Activated CD4-positive, alpha-beta T cell treated with anti-CD3 and anti-CD28 coated beads, Interleukin-2, Interleukin-6, amounts not matched to agents 100 ng/mL and 50 ng/mL, durations not matched to agents 16 hours and 8 hours (primary cell): ENCODE measurements at places on chromosomes 3 and 15.

DNA sequence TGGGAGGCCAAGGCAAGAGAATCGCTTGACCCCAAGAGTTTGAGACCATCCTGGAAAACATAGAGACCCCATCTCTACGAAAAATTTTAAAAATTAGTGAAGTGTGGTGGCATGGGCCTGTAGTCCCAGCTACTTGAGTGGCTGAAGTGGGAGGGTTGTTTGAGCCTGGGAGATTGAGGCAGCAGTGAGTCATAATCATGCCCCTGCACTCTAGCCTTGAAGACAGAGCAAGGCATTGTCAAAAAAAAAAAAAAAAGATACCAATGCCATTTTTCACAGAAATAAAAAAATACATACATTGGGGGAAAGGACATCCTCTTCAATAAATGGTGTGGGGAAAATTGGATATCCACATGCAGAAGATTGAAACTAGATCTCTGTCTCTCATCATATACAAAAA lies 74.6 kb downstream of the CERS3 start:
- no peak for DNase-seq

GRCh38 chr15:49875392-49875791 lies 243.6 kb downstream of the ATP8B4 start:
- no peak for DNase-seq

DNA sequence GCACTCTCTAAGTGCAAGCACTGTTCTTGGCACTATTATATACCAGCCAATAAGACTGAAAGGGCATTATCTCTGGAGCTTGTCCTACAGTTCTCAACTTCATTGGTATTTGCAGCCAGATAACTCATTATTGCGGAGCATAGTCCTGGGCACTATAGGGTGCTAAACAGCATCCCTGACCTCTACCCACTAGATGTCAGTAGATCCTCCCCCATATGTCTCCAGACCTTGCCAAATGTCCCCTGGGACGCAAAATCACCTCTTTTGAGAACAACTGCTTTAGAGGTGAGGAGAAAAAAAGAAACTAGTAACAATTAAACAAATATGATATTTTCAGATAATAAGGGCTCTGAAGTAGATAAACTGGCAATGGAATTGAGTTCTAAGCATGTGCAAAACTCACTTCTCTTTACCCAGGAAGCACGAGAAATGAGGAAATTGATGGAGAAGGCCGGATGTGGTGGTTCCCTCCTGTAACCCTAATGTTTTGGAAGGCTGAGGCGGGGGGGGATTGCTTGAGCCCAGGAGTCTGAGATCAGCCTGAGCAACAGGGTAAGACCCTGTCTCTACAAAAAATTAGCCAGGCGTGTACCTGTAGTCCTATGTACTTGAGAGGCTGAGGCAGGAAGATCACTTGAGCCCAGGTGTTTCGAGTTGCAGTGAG lies 61.4 kb downstream of the FRMD4B start:
- DNase-seq, result peak; percentile 45

- DNase-seq, result no peak
These were observed 65.0 kb downstream of the SRGAP3 start for GRCh38 chr3:9184461-9184835.

DNA sequence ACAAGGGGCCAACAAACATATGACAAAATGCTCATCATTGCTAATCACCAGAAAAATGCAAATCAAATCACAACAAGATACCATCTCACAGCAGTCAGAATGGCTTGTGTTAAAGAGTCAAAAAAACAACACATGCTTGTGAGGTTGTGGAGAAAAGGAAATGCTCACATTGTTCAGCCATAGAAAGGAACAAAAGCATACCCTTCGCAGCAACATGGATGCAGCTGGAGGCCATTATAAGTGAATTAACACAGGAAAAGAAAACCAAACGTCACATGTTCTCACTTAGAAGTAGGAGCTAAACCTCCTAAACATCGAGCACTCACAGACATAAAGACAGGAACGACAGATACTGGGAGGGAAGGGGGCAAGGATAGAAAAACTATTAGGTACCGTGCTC lies 678.4 kb upstream of the GRM7 start:
- DNase-seq, result no peak

GRCh38 chr3:190385731-190386688 lies 2.0 kb upstream of the CLDN16 start:
- no peak for DNase-seq

- DNase-seq, result no peak
These were observed 159.9 kb upstream of the CMC1 start for GRCh38 chr3:28081533-28081947.

DNA sequence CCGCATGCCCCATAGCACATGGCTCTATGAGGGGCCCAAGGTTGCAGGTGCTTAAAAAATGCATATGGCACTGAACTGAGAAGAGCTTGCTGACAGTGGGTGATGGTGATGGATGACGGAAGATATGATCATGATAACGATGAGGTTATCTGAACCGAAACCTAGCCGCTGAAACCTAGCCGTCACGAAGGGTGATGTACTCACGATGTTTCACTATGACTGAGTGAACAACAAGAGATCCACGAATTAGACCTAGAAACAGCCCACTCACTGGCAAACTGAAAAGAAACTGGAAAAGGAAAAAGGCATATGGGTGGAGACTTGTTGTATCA lies 57.6 kb upstream of the BCL6 start:
- DNase-seq, result peak; percentile 96

GRCh38 chr15:57218826-57219576 lies 157.3 kb upstream of the CGNL1 start:
- no peak for DNase-seq

DNA sequence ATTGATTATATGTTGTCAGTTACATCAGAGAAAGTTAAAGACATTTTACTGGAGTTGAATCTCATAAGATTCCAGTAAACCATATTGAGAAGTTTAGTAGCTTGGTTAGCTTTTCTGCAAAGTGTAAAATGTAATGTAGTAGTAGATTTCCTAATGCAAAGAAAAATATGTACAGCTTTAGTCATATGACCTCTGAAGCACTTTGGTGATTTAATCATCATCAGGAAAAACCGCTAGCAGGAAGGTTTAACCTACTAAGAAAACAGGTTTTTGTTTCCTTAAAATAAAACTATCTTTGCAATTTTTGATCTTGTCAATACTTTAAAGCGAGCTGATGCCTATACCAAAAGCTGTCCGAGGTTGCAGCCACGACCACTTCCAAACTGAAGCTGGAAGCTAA lies 364.6 kb upstream of the ZNF385D start:
- no peak for DNase-seq

DNA sequence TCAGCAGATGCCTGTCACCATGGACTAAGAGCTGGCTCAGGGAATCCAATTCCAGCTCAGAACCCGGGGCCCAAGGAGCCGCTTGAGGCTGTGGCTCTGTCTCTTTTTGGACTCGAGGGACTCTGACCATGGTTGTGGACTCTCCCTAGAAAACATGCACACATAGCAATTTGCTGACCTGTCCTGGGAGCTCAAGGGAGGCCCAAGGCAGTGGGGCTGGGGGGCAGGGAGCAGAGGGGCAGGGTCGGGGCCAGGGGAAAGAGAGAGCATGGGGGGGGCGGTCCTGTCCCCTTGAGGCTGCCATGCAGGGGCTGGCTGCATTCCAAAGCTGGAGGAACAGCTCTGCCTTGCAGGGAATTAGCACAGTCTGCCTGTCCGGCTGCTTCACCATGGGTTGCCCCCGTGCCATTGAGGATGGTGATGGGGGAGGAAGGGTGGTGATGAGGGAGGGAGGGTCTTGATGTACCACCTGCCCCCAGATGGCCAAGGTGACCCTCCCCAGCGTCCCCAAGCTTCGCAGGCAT lies 190.1 kb downstream of the GOLGA6L6 start:
- no peak for DNase-seq

GRCh38 chr3:12437221-12437605 lies 47.1 kb upstream of the TSEN2 start:
- DNase-seq, result no peak

- DNase-seq, result no peak
These were observed 29.4 kb downstream of the NBEAL2 start for GRCh38 chr3:47008851-47009224.

- DNase-seq, result peak; percentile 60
These were observed 24.4 kb upstream of the OCA2 start for GRCh38 chr15:28123408-28124023.

- DNase-seq, result peak; percentile 60
These were observed 29.7 kb downstream of the PLXND1 start for GRCh38 chr3:129576514-129577352.

GRCh38 chr3:87261925-87262324 lies 14.5 kb downstream of the POU1F1 start:
- no peak for DNase-seq

DNA sequence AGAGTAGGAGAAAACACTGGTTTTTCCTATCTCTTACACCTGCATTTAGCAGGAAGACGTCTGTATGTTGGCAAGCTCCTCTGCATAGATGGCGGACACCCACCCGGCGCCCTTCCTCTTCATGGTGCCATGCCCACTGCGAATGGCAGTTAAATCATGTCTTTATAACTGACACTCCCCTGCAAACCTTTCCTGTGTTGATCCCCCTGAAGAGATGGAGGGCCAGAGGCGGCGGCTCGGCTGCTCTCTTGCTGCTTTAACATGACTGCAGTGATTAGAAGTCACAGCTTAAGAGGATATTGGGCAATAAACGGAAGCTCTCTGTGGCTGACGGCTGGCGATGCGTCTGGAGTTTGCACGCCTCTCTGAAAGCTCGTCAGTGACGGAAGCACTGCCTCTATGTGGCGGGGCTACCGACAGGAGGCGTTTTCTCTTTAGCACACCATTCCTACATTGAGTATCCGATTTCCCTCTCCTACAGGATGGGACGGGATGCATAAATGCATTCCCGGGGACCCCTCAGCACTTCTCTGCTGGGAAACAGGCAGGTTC lies 25.5 kb upstream of the SNRPA1 start:
- peak; percentile 87 for DNase-seq

GRCh38 chr3:132268956-132269355 lies 48.3 kb upstream of the ACP3 start:
- DNase-seq, result peak; percentile 6

DNA sequence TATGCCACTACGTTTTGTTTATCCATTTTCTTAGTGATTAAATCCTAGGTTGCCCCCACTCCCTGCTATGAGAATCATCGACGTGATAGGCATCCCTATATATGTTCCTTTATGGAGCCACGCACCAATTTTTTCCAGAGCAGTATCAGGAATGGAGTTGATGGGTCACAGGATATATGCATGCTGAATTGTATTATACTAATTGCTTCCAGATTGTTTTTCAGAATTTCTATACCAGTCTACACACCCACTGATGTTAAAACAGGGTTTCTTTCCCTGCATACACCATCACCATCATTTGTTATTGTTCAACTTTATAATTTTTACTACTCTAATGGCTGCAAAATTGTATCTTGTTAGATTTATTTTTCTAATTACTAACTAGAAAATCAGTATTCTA lies 100.1 kb upstream of the MRPS22 start:
- no peak for DNase-seq

DNA sequence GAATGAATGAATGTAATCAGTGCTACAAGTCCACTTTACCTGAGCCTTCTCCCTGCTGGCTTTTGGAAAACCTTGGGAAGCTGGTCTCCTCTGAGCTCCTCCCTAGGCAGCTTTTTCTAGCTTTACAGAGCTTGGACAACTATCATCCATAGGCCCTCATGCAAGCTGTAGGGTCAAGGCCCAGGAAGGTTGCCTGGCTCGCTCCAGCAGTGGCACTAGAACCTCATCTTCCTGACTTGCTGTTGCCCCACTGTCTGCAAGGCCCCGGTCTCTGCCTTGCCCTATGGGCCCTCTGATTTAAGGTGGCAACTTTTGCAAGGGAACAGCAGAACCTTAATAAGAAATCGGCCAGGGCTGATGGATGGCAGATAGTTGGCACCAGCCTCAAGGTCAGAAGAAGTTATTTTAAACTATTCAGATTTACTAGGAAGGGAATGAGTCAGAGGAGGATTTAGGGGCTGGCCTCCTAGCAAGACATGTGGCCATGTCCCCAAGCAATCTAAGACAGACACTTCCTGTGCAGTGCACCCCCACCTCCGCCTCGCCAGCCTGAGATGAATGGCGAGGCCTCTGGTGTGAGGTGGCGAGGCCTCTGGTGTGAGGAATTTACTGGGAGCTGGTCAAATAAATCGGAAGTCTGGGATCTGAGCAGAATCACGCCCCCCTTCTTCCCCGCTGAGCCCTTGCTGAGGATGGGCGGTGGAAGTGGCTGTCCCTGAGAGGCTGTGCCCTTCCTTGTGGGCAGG lies 180.8 kb downstream of the MEGF11 start:
- DNase-seq, result no peak

DNA sequence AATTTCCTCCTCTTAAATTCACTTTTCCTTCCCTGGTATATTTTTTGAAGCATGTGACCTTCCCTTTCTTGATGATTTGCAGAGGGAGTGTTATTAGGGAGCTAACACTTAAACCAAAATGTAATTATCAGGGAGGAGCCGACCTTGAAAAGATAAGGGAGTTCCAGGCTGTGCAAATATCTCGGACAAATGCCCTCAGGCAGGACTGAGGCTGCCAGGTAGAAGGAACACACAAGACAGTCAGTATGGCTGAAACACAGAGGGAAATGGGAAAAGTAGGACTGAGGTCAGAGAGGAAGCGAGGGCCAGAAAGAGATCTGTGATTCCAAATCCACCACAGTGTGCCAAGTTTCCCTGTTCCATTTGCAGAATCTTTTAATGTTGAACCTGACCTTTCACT lies 221.0 kb downstream of the CNTN3 start:
- no peak for DNase-seq

DNA sequence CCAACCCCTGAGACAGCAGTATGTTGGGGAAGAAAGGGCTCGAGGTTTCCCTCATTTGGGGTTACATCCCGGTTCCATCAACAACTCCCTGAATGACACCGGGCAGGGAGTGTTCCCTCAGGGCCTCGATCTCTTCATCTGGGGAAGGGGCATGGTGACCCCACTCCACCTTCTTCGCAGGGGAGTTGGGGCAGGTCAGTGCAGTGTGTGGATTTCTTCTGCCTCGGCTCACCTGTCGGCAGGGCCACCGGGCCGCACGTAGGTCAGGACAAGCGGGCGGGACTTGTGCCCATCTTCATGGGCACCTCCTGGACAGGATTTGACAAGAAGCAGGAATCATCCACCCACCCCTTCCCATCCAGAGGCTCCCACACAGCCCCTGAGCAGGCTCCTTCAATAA lies 17.4 kb downstream of the GRIP2 start:
- no peak for DNase-seq

GRCh38 chr3:31671451-31671850 lies 138.7 kb downstream of the STT3B start:
- no peak for DNase-seq

- no peak for DNase-seq
These were observed 41.6 kb upstream of the DUT start for GRCh38 chr15:48289628-48290027.

DNA sequence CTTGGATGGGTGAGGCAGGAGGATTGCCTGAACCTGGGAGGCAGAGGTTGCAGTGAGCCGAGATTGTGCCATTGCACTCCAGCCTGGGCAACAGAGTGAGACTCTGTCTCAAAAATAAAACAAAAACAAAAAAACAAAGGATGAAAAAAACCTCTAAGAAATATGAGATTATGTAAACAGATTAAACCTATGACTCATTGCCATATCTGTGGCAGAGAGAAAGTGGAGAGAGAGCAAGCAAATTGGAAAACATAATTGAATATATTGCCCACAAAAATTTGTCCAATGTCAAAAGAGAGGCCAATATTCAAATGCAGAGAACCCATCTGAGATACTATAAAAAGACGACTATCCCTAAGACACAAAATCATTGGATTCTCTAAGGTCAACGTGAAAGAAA lies 1106.0 kb downstream of the OTOL1 start:
- DNase-seq, result no peak
